HCT116 (cell line): ENCODE measurements at places on chromosomes 4 and X. TPM values are rescaled to one million over a fixed set of nuclear protein-coding genes. Genes with fewer than 3 reads are reported as not detected.

DNA sequence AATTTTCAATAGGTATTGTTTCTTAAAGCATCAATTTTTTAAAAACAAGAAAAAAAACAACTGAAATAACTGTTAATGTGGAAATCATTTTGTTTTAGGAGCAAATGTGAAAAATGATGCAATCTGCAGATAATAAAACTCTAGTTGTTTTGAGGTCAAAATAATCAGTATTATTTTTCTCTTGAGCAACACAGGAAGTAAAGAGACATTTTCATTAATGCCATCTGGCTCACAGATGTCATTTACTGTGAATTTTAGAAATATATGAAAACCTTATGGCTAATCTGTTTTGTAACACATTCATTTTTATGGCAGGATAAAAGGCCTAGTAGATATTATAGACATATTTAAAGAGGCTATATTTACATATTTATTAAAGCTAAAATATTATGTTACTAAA is 141.6 kb downstream of the PCDH18 start:
- H3K36me3 ChIP-seq, result no peaks in the 10 kb centered on the region
- H3K4me3 ChIP-seq, result no peak overlapping the region
- no peak overlapping the region for H3K27ac ChIP-seq
- no peaks in the 10 kb centered on the region for H3K27me3 ChIP-seq
- no peak for DNase-seq

GRCh38 chrX:129958083-129958465 is 24.4 kb upstream of the BCORL1 start:
- peaks cover 28% of the 10 kb centered on the region for H3K4me1 ChIP-seq
- peak overlapping the region; percentile 47; the same call in 1 of the 2 replicates for H3K27ac ChIP-seq

DNA sequence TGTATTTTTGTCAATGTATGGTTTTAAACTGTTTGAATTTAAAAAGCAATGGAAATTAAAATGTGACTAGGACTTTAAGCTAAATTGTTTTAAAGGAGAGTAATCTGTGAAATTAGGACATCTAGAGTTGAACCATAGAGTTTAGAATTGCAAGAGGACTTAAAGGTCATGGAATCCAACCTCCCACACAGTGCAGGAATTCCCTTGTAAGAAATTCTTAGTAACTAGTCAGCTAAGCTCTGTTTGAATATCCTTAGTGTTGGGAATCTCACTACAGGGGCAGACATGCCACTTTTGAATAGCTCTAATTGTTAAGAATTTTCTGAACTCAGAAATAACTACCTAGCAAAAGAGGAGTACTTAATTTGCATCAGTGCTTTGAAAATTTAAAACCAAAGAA is 292.9 kb downstream of the IL1RAPL1 start:
- H3K36me3 ChIP-seq, result no peaks in the 10 kb centered on the region
- H3K4me1 ChIP-seq, result no peaks in the 10 kb centered on the region; the same call in none of the 2 replicates
- no peak for DNase-seq
- no peak overlapping the region for H3K27ac ChIP-seq

DNA sequence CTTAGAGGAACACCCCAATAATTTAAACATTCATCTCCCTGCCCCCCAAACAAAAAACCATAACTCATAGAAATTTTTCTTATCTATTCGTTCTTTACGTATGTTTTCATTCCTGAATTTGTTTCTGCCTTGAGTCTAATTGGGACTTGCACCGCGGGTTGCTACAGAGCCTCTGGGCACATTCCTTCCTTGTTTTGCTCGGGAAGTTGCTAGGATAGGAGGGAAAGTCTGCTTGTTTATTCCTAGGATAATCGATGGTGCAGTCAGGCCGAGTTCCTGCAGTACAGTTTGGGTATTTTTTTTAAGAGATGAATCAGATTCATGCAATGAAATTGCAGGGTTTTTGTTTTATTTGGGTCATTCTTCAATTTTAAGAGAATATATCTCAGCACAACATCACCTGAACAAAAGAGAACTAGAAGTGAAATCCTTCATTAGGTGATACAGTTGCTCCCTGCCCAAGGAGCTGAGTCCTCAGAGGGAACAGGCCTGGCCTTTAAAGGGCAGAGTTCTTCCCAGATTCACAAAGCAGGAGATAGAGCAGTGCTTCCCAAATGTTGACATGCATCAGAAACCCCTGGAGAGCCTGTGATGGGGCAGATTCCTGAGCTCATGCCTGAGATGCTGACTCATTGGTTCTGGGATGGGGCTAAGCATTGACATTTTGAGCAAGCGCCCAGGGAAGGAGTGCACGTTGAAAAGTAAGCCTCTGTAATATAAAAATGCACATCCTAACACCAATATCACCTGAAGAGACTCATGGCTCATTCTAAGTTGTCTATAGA is 114.9 kb upstream of the FAM9B start:
- no peaks in the 10 kb centered on the region for H3K27me3 ChIP-seq
- no peak for DNase-seq
- H3K27ac ChIP-seq, result no peak overlapping the region
- H3K4me1 ChIP-seq, result no peaks in the 10 kb centered on the region
- H3K36me3 ChIP-seq, result no peaks in the 10 kb centered on the region
- no peak overlapping the region for H3K4me3 ChIP-seq

Gene AKAP4
- not detected for total RNA-seq

Gene NUDT10
- not detected for total RNA-seq

- H3K4me1 ChIP-seq, result peaks cover 12% of the 10 kb centered on the region
- no peaks in the 10 kb centered on the region for H3K27me3 ChIP-seq
These were observed 11.8 kb downstream of the SMIM14 start for GRCh38 chr4:39626913-39627312.

Gene PAGE1
- not detected for total RNA-seq

Gene SLC6A8
- total RNA-seq, result 101 TPM

GRCh38 chr4:9919047-9919446 is 102.2 kb downstream of the SLC2A9 start:
- no peaks in the 10 kb centered on the region for H3K36me3 ChIP-seq
- H3K27ac ChIP-seq, result no peak overlapping the region
- H3K27me3 ChIP-seq, result no peaks in the 10 kb centered on the region

DNA sequence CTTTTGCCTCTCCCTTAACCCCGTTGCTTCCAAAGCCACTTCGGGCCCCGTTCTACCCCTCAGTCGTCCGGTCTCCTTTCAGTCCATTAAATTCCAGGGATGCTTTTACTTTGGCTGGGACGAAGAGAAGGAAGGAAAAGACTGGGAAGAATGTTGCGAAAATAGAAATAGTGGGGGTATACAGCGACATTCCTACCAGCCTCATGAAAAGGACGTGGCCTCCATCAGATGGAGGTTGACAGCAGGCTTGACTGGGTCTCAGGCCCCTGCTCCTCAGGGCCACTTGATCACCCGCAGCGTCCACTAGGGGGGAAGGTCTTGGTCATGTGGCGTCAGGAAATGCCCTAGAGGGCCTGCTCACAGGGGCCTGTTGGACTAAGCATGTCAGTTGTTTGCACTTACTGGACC is 657 bp upstream of the ANKRD50 start:
- H3K4me1 ChIP-seq, result peaks cover 17% of the 10 kb centered on the region
- no peaks in the 10 kb centered on the region for H3K36me3 ChIP-seq
- DNase-seq, result peak; percentile 79
- H3K27ac ChIP-seq, result peak overlapping the region; percentile 95
- H3K27me3 ChIP-seq, result no peaks in the 10 kb centered on the region

DNA sequence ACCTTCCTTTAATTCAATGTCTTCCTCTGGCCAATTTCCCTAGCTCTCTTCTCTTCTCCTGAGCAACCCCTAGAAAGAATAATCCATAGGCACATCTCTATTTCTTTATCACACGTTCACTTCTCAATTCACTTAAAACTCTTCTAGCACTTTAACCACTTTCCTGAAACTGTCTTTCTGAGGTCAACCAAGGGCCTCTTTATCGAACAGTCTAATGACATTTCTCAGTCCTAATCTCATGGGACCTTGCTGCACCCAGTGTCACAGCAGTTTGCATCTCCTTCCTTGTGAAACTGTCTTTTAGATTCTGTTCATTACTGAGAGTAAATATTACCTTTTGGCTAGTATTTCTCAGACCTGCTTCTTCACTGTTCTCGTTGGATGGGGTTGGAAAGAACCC is 285.3 kb upstream of the RASGEF1B start:
- DNase-seq, result no peak
- H3K27ac ChIP-seq, result no peak overlapping the region
- H3K36me3 ChIP-seq, result no peaks in the 10 kb centered on the region
- H3K4me1 ChIP-seq, result no peaks in the 10 kb centered on the region
- no peak overlapping the region for H3K4me3 ChIP-seq

- no peak overlapping the region for H3K27ac ChIP-seq
- H3K4me1 ChIP-seq, result no peaks in the 10 kb centered on the region
- H3K36me3 ChIP-seq, result no peaks in the 10 kb centered on the region
- H3K27me3 ChIP-seq, result no peaks in the 10 kb centered on the region
- no peak for DNase-seq
- H3K4me3 ChIP-seq, result no peak overlapping the region
These were observed 1370.6 kb upstream of the AGA start for GRCh38 chr4:178812866-178813265.

Gene CLDN22
- total RNA-seq, result not detected

GRCh38 chr4:87192145-87192919 is 28.1 kb downstream of the KLHL8 start:
- no peaks in the 10 kb centered on the region for H3K27me3 ChIP-seq
- no peak for DNase-seq
- no peak overlapping the region for H3K27ac ChIP-seq
- no peaks in the 10 kb centered on the region for H3K36me3 ChIP-seq
- H3K4me3 ChIP-seq, result no peak overlapping the region

Gene GPRASP2
- total RNA-seq, result 2.1 TPM
